ENCODE measurements at places on chromosomes 16 and 17.

DNA sequence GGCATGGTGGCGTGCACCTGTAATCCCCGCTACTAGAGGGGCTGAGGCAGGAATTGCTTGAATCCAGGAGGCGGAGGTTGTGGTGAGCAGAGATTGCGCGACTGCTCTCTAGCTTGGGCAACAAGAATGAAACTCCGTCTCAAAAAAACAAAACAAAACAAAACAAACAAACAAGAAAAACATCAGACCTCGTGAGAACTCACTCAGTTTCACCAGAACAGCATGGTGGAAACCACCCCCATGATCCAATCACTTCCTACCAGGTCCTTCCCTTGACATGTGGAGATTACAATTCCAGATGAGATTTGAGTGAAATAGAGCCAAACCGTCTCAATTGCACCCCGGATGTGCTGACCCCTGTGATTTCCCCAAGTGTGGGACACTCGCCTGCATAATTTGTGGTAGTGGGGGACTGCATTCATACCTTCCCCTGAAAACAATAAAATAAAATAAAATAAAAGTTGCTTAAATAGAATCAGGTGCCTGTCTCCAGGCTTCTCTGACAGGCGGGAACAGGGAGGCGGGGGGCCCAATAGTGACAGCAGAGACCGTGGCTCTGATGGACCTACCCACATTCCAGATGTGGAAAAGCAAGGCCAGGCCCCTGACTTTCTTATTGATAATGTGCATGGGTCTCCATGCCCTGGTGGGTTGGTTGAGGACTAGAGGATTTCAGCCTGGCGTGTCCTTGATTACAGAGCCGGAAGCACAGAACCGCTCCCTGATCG is 13.1 kb downstream of the ZSCAN10 start:
- no peak for DNase-seq

DNA sequence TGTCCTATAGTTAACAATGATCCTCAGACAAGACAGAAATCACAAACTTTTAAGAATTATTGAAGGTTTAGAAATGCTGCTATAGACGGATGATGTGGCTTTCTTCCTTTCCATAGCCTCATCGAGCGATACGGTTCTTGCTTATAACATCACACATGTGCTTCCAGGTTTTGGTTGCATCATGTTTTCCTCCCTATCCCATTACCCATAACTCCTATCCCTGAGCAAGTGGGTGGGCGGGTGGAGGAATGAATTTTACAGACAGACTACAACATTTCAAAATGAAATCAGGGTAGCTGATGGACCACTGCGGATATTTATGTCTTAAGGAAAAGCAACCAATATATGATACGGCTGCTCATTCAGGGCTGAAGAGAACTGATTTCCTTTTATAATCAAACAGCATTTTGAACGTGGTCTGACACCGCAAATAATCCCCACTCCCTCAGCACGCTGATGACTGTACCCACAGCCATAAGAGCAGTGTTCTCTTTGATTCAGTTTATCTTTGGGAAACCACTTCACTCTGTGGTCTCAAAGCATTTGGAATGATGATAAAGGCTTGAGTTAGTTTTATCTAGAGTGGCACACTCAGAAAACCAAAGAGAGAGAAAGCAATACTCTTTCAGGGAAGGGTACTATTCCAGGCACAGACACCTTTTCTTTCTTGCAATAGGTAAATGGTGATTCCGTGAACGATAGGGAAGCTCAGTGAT is 4.6 kb upstream of the AKTIP start:
- DNase-seq = no peak

DNA sequence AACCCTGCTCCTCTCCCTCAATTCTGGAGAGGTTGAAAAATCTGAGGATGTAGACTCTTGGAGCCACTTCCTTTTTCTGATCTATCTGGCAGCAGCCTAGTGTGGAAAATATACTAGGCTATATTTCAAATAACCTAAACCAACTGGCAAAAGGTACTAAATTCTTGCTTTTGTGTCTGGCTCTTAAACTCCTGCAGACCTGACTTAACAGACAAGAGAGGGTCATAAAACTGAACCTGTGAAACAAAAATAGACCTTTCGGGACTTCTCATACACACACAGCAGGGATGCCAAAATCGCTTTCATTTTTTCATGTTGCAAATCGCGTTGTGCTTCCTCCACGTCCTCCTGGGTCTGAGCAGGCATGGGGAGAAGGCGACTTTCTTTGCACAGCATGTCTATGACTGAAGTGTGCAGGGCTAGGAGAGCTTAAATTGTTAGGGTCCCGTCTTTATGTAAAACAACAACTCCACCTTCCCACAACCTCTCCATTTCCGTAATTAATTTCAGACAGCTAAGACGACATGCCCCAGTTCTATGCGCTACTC is 520.7 kb upstream of the PSMD7 start:
- no peak for DNase-seq

GRCh38 chr17:28547623-28548416 is 4.6 kb downstream of the UNC119 start:
- DNase-seq = no peak

DNA sequence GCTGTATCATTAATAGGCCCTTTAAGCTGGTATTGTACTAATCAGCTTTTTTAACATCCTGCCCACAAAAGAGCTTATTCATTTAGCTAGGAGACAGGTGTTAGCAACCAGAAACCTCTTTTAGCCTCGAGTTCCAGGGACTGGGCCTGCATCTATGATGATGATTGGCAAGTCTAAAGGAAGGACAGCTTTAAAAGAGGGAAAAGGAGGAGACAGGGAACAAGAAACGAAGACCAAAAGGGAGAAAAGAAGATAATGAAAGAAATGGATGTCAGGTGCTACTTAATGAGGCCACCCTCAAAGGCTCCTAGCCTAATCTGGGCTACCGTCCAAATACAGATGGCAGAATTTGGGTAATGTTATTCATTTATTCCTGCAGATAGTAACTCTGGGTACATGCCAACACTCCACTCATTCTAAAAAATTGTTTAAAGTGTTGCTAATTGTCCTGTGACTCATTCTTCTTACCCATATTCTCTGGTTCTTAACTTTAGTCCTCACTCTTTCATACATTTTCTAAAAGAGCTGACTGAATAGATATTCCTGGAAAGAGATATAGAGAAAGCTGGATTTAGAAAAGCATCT is 18.7 kb upstream of the RFFL start:
- DNase-seq = no peak

Measured in left renal cortex interstitium (tissue), 4 donors.